Activated CD4-positive, alpha-beta T cell treated with anti-CD3 and anti-CD28 coated beads for 4 hours (primary cell): ENCODE measurements at places on chromosomes 6 and 20.
A peak's percentile ranks its signal among the peaks of the same experiment; 100 is the strongest.

GRCh38 chr20:52193886-52194545 is 2.4 kb upstream of the ZFP64 start:
- DNase-seq: no peak

DNA sequence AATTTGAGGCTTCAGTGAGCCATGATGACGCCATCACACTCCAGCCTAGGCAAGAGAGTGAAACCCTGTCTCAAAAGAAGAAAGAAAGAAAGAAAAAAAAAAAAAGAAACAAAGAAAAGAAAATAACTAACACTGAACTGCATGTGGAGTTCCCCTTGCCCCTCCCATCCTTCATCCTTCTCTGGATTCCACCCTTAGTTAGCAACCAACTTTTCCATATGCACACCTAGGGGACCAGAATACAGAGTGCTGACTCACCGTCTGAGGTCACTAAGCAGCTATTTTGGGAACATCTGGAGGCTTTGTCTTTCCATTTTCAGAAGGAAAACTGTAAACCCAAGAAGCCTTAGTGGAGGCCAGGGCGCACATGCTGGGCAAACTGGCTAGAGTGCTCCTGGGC is 257.4 kb downstream of the MAFB start:
- no peak for DNase-seq

DNA sequence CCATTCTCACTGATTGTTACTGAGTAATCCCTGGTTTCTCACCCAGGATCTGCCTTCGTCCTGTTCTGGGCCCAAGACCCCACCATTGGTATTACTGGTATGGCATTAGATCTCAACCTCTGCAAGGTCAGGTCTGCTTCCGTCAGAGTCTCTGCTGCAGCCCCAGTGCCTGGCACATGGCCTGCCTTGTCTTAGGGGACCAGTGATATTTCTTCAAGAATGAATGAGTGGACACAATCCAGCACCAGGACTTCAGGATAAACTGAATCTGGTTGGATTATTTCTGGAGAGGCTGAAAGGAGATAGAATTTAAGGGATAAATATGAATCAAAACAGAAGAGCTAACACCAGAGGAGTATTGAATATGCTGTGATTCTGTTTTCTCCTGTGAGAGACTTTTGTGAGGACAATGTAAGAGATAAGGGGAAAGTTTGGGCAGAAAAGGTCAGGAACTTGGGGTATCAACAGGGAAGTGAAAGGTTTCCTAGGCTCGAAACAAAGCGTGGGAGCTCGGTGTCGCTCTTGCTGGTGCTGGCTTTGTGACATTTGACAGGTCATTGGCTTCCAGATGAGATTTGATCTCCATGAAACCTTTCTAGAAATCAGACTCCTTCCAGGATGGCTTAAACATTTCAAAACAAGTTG is 53.9 kb downstream of the OSTM1 start:
- DNase-seq: no peak

GRCh38 chr6:48229841-48230240 is 118.8 kb upstream of the PTCHD4 start:
- DNase-seq: no peak

GRCh38 chr20:41274152-41274551 is 43.4 kb downstream of the ZHX3 start:
- DNase-seq: no peak

GRCh38 chr6:34021554-34022190 is 124.2 kb downstream of the GRM4 start:
- DNase-seq: no peak

DNA sequence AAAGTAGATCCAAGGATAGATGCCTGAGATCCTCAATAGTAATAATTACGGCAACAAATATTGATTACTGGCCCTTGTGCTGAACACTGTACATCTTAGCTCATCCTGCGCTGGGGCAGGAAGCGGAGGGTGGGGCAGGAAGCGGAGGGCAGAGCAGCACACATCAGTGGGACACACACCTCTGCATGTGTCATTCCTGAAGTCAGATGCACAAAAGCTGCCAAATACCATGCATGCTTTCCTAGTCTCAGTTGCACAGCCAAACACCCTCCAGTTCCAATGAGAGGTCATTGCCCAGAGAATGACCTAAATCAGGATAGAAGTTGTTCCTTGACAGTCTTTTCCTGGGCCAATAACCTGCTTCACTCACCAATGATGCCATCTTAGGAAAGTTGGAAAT is 74.4 kb upstream of the FOXC1 start:
- DNase-seq: peak; percentile 35

GRCh38 chr6:156925718-156926607 is 148.8 kb downstream of the ARID1B start:
- DNase-seq: no peak

DNA sequence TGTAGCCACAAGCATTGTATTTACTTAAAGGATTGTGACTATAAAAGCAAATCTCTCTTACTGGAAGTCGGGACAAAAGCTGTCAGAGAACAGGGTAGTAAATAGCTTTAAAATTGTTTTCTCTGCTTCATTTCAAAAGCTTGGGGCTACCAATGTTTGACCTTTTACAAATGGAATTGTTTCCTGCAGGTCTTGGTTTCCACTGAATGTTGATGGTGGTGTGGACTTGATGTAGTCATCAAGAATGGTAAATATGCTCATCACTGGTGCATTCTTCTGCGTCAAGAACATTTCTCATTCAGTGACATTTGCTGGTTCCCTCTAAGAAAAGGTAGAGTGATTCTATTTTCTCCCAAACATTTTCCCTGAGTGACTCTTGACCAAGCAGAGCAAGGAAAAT is 435.4 kb upstream of the KHDRBS2 start:
- no peak for DNase-seq

DNA sequence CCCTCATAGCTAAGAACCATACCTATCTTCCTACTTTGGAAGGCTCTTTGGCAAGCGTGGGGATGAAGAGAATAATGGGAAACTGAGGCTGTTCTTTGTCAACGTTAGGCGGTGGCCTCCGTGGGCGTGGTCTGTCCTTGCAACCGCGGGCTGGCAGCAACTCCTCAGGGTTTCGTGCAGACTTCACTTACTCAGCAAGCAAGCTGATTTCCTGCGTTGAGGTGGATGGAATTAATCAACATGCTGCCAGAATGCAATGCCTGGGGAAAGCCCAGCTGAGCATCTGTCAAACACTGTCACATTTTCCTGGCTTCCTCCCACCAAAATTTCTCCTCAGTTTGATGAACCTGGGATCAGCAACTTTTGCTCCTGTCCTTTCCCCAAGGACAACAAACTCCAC is 9.2 kb upstream of the IL17F start:
- DNase-seq: no peak

DNA sequence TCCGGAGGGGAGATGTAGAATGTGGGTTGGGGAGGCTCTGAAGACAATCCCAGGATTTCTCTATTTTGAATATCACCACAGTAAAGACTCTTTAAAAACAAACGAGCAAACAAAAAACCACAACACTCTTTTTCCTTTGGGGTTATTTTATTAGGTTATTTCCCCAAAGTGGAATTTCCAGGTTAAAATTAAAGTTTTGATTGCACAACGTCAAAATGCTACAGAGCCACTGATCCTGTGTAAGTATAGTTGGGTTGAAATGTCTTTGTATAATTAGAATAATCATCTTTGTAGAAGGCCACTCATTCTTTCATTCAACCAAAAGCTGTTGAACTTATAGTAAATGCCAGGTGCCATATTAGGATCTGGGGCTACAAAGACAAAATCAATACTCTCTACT is 19.6 kb upstream of the PIM1 start:
- DNase-seq: no peak

DNA sequence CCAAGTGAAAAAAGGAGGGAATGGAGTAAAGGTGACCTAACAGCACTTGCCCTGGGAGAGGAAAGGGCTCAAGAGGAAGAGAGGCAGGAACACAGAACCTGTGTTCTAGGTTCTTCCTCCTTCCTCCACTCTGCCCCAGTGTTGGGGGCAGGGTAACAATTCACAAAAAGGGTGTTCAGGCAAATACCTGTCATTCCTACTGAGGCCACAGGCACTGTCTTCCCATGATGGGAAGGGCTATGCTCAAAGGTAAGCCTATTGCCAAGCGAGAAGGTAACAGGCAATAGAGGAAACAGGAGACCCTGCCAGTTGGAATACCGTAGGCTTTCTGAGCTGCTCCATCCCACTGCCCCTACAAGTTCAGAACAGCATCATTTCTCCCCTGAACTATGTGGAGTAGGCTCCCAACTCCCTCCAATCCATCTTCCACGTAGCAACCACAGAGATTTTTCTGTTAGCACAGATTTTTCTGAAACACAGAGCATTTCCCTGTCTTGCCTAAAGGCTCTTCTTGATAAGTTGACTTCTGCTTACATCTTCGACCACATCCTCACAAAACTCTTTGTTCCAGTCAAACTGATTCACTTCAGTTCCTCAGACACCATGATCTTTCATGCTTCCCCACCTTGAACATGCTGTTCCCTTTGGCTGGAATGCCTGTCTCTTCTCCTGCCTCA is 2.7 kb downstream of the AGPAT1 start:
- no peak for DNase-seq

DNA sequence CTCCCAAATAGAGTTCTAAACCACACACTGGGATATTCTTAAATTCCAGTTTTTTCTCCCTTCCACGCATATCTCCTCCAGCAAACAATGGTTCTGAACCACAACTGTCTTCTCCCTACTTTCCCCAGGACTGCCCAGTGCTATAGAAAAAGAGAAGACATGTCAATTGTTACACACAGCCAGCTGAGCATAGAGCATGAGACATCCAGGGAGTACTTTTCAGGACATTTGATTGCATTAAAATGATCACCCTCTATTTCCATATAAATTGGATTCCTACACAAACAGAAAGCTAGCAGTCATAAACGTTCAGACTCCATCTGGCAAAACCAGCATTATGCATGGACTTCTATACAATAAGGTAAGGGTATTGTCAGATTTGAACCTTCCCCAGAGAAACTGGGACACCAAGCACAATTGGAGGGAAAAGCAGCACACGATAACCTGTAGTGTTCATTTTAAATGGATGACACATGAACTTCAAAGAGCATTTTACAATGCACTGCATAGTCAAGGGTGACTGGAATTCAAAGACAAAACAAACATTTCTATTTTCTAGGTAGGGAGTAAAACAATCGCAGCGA is 93.1 kb upstream of the HEY2 start:
- no peak for DNase-seq

DNA sequence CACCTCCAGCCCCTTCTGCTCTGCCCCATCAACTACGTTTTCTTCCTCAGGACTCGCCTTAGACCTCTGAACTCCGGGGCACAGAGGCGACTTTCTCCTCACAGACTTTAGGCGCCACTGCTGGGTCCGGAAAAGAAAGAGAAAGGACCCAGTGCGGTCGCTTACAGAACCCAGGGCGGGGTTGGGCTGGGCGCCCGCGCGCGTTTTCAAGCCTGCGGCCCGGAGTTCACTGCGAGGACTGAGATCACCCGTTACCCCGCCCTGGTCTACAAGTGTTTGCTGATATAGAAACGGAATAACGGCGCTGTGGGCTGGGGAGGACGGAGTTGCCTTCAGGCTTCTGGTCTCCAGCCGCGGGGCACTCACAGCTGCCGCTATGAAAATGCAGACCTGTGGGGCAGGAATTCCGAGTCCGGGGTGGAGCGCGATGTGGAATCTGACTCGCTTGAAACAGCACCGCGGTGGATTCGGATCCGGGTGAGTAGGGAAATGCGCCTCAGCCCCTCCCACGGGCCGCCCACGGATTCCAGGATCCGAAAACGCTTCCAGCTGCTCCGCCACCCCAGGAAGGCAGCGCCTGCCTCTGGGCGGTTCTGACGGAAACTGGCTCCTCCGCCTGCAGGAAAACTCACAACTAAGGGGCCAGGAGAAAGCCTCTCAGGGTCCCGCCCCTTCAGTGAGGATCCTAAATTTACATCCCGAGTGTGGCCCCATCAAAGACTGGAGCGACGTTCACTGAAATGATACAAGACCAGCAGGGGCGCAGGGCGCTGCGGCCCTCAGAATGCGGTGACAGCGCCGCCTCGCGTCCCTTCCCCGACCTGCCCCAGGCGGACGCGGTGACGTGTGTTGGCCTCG is 29.4 kb downstream of the HLA-F start:
- DNase-seq: peak; percentile 76
